Stimulated activated CD4-positive, alpha-beta T cell treated with anti-CD3 and anti-CD28 coated beads, Interleukin-12 subunit alpha, Interleukin-12 subunit beta, amount 100 ng/mL, for 48 hours (primary cell): ENCODE measurements at places on chromosomes 2 and 18.

- no peak for DNase-seq
These were observed 14.0 kb downstream of the ALPG start for GRCh38 chr2:232420463-232421188.

DNA sequence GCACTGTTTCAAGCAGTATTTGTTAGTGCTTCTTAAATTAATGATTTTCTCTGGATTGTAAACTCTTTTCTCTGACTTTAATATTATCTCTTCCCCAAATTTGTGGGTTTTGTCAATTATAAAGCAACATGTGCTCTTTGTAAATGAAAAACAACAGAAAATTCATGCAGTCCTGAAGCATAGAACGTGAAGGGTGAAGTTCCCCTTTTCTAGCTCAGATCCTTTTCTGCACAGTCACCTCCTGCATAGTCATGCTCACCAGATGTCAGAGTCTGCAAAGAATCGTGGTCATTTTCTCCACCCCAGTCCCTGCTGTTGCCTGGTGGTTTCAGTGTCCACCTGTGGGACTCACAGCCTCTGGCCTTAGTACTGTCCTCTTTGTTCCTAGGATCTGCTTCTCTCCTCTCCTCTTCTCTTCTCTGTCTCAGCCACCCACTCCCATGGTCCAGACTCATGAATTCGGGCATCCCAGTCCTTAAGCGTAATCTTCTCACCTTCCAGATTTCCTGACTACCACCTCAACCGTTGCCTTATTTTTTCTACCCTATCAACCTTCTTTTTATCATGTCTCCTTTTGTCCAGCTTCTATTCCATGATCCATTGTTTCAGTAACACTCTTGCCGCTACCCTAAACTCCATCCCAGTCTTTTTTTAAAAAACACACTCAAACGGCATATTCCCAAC is 229.1 kb downstream of the RTP5 start:
- no peak for DNase-seq

DNA sequence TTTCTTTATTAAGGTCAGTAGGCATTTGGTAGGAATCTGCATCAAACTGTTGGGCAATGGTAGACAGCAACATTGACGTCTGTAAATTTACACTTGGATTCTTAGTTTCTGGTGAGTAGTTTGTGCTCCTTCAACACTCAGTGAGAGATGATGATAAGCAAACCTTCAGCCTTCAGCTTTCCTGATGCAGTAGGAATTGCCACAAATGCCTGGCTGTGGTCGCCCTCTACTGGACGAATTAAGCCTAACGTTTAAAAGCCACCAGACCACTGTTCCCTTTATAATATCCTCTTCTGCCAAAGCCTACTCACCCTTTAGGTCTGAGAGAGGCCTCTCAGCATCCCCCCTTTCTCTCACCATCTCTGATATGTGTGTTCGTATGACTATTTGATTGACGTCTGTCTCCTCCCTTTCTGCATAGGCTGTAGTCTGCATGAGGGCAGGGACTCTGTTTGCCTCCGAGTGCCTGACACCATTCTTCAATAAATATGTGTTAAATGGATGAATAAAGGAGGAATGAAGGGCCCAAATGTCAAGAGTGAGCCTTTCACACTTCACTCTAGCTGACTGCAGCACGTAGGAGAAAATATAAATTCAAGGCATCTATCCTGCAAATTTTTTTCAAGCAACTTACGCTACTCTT is 47.0 kb upstream of the PLEKHM3 start:
- DNase-seq, result peak; percentile 24

DNA sequence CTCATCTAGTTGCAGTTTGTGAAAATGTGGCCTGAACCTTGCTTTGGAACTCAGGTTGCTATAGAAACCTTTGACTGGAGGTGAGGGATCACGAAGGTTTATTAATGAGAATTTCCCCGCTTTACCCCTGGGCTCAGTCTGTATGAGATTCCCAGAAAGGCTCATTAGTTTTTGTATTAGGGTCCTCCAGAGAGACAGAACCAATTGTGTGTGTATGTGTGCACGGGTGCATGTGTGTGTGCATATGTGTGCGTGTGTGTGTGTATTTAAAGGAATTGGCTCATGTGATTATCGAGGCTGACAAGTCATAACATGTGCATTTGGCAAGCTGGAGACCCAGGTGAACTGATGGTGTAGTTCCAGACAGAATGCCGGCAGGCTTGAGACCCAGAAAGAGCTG is 113.8 kb upstream of the DLX2 start:
- DNase-seq, result no peak

- no peak for DNase-seq
These were observed 7.7 kb upstream of the SLC35F6 start for GRCh38 chr2:26756337-26756736.

DNA sequence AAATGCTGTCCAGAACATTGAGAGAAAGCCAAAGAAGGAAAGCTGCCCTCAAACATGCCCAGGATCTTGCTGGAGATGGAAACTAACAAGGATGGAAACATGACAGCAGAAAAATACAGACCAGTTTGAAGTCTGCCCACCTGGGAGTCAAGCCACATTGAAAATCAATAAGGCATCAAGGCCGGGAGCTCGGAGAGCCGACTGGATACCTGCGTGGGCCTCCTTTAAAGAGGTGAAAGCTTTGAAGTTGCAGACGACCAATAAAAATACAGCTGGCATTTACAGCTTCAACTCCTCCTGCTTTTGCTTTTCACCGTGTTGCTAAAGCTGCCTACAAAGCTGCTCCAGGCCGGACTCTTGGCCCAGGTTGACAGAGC is 279.7 kb downstream of the SRBD1 start:
- DNase-seq, result no peak

- DNase-seq, result no peak
These were observed 4.1 kb downstream of the BCL11A start for GRCh38 chr2:60549238-60549927.

GRCh38 chr2:168968342-168968741 is 62.8 kb downstream of the ABCB11 start:
- DNase-seq, result no peak

DNA sequence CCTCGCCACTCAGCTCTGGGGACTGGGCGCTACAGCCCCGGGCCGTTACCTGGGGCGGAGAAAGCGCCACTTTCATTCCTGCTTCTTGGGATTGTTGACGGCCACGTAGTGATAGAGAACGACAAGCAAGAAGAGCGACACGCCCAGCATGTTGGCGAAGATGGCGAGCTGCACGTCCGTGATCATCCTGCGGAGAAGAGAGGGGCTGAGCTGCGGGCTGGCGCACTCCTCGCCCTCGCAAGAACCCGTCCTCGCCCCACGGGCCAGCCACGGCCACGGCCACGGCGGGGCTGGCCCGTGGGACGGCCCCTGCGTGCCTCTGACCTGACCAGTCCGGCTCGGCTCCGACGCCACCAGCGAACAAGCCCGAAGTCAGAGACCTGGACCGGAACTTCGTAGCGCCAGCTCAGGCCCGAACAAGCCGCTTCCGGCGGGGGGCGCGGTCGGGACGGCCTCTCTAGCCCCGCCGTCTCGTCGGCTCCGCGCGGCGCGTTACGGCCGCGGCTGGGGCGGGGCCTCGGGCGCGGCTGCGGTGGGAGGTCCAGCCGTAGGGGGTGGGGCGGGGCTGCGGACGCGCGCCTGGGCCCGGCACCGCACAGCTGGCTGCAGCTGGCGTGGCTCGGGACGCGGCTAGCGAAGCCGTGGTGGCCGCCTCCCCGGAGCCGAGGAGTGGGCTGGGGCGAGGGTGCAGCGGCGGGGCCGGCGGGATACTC is at the start of gene OST4:
OST4 (minus strand) TSS at position 378 of the 713 bp plus-strand sequence.
- DNase-seq, result peak; percentile 82

DNA sequence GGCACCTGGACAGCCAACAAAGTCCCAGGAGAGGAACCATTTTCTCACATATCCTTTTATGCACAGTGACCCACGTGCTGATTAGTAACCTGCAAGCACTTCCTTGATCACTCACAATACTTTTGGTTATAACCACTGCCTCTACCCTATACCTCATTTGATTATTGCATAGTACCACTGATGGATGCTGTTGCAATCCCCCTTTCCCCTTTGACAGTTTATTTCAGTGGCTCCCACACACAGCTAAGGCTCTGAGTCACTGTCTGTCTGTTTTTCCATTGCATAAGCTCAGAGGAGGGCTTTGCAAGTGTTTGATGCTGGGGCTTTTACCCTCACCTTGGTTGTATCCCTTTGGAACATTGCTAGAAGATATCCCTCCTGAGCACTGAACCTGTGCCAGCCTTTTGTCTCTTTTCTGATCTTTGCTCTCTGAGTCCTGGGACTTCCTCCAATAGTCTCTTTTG is 101.7 kb upstream of the RBBP8 start:
- no peak for DNase-seq

- peak; percentile 68 for DNase-seq
These were observed 1.1 kb downstream of the HK2 start for GRCh38 chr2:74834792-74835755.

GRCh38 chr2:33777786-33778185 is 178.7 kb upstream of the FAM98A start:
- no peak for DNase-seq

DNA sequence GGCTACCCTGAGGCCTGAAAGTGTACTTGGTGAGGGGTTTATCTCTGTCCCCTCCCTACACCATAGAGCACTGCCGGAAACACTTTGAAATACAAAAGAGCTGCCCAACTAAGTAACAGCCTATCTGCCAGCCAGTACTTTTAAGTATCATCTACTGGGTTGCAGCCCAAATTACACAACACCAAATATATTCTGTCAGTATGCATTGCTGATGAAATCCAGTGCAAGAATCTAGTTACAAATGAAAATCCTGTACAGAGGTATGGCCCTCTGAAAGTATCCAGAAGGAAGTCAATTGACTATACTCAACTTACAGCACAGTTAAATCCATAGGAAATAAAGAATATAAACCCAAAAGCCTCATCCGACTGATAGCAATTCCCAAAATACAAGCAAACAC is 280.8 kb downstream of the CCDC85A start:
- DNase-seq, result no peak
